Right lobe of liver (tissue), 6 donors: ENCODE measurements at places on chromosomes 13 and 19. TPM values are rescaled to one million over a fixed set of nuclear protein-coding genes. Genes with fewer than 3 reads are reported as not detected.

GRCh38 chr19:28307487-28307886 is 905.5 kb downstream of the UQCRFS1 start:
- DNase-seq: no peak
- no peaks in the 10 kb centered on the region for H3K27me3 ChIP-seq
- H3K36me3 ChIP-seq: no peaks in the 10 kb centered on the region
- H3K4me3 ChIP-seq: no peak overlapping the region
- H3K4me1 ChIP-seq: no peaks in the 10 kb centered on the region

DNA sequence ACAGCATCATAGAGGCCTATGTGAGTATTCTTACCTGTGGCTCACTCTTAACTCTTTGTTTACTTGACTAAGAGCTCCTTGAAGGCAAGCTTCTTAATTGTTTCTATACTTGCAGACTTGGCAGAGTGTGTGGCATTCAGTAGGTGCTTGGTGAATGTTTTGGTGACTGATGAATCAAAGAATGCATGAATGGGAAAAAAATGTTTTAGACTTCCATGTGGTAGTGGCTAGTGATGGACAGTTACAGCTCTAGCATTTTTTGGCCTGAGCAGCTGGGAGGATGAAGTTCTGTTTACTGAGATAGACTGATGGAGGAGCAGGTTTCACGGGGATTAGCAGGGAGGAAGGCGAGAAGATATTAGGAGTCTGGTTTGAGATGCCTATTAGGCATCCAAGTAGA is 13.6 kb downstream of the HAS1 start:
- no peaks in the 10 kb centered on the region for H3K27me3 ChIP-seq
- no peak overlapping the region for H3K4me3 ChIP-seq
- H3K4me1 ChIP-seq: no peaks in the 10 kb centered on the region
- H3K27ac ChIP-seq: no peak overlapping the region

Gene XPO4
- total RNA-seq: 6.9 TPM

Gene ADGRE2
- total RNA-seq: 1.7 TPM

DNA sequence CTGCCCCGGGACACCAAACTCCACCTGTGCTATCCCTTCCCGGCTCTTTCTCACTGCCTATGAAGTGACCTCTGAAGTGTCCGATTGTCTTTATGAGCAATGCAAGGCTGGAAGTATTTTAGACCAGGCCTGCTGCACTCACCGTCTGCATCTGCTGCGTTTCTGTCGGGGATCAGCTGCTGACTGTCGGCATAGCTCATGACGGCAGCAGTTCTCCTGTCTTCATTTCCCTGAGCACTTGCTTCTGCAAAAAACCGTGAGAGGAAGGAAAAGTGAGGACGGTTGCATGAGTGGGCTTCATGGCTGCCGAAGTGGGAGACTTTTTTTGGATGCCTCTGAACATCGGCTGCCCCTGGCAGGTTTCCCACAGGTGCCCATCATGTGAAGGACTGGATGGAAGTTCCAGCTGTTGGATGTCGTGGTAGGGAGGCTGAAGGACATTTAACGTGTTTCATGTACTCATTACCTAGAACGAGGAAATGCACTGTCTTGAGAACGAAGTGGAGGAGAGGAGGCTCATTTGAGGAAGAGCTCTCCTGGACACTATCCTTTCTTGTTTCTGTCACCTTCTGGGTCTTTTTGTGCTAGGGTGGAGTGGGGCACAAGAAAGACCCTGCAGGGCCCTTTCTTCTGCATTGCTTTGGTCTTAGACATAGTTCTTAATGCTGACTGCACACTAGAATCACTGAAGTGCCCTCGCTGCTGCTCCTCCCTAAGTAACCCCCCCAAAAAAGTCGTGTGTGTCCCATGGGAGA is 94.7 kb downstream of the RNASEH2B start:
- no peak overlapping the region for H3K4me3 ChIP-seq
- H3K36me3 ChIP-seq: no peaks in the 10 kb centered on the region
- no peak for DNase-seq
- H3K4me1 ChIP-seq: no peaks in the 10 kb centered on the region

- no peaks in the 10 kb centered on the region for H3K27me3 ChIP-seq
- peak overlapping the region; percentile 84 for H3K27ac ChIP-seq
- H3K4me1 ChIP-seq: no peaks in the 10 kb centered on the region
- no peak for DNase-seq
Measured at GRCh38 chr19:51926426-51926783, 867 bp upstream of the ZNF613 start.

Gene KRI1
- 5.8 TPM for total RNA-seq

DNA sequence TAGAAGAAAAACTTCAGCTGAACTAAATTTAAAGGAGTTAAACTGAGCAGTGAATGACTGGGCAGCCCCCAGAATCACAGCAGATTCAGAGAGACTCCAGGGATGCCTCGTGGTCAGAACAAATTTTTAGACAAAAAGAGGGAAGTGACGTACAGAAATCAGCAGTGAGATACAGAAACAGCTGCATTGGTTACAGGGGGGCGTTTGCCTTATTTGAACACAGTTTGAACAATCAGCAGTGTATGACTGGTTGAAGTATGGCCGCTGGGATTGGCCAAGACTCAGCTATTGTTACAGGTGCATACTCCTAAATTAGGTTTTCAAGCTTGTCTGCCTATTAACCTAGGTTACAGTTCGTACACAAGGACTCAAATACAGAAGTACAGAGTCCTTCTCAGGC is 2.2 kb upstream of the SPRYD7 start:
- H3K4me1 ChIP-seq: peaks cover 34% of the 10 kb centered on the region
- H3K27ac ChIP-seq: peak overlapping the region; percentile 59
- H3K27me3 ChIP-seq: no peaks in the 10 kb centered on the region
- no peak overlapping the region for H3K4me3 ChIP-seq
- no peak for DNase-seq

Gene CLEC17A
- total RNA-seq: not detected

Gene CAMSAP3
- 22.1 TPM for total RNA-seq

DNA sequence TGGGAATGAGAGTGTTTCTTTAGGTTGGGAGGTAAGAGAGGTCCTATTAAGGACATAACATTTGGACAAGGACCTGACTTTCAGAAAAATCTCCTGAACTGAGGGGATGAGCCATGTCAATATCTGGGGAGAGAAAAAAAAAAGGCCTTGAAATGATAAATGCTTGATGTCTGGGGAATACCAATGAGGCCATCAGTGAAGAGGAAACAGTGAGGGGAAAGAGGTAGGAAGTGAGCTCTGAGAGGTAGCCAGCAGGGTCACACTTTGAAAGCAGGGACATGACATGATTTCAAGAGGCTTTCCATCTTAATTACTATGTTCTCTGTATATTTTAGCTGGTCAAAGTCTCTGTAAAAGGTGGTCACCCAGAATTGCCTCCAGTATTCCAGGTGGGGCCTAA is 9.9 kb upstream of the UBE2L5 start:
- no peak overlapping the region for H3K4me3 ChIP-seq
- no peak overlapping the region for H3K27ac ChIP-seq
- no peaks in the 10 kb centered on the region for H3K4me1 ChIP-seq
- no peak for DNase-seq
- no peaks in the 10 kb centered on the region for H3K27me3 ChIP-seq

GRCh38 chr13:53058065-53058679 is 29.6 kb downstream of the OLFM4 start:
- no peak overlapping the region for H3K4me3 ChIP-seq
- no peaks in the 10 kb centered on the region for H3K27me3 ChIP-seq
- DNase-seq: no peak
- no peak overlapping the region for H3K27ac ChIP-seq
- H3K4me1 ChIP-seq: no peaks in the 10 kb centered on the region

DNA sequence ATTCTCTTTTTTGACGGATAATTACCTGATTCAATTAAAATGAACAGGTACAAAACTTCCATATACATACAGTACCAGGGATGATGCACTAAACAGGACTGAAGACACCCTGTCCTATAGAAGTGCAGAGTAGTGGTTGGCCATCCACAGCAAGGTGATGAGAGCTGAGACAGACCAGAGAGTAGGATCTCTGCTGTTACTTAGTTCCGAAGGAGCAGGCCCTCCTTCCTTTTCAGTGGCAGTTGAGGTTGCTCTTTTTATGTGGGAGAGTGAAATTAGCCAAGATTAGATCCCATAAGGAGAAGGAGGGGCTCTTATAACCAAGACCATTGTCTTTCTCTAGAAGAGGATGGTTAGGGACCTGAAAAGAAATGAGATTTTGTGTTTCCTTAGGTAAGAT is 4.0 kb downstream of the PDS5B start:
- H3K4me1 ChIP-seq: peaks cover 11% of the 10 kb centered on the region
- no peak overlapping the region for H3K4me3 ChIP-seq
- H3K27ac ChIP-seq: no peak overlapping the region
- no peaks in the 10 kb centered on the region for H3K27me3 ChIP-seq
- no peaks in the 10 kb centered on the region for H3K36me3 ChIP-seq

DNA sequence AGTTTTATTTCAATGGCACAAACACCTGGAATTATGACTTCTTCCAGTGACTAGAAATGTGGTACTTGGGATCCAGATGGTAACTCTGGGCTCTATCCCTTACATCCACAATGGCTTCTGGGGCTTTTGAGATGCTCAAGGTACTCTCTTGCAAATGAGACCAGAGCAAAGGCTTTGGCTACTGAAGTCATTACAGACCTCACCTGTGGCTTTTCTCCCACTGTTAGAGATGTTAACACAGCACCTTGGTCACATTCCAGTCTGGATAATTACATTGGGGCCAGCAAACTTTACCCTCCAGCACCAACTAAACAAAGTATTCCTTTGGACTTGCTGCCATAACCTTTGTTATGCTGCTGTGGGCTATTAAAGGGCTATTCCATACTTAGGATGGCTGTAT is 6.1 kb downstream of the ENOX1 start:
- H3K4me3 ChIP-seq: no peak overlapping the region
- no peaks in the 10 kb centered on the region for H3K27me3 ChIP-seq
- no peak overlapping the region for H3K27ac ChIP-seq
- no peaks in the 10 kb centered on the region for H3K36me3 ChIP-seq
- DNase-seq: no peak
- H3K4me1 ChIP-seq: no peaks in the 10 kb centered on the region

GRCh38 chr13:46648166-46648607 is 95.2 kb downstream of the LRCH1 start:
- H3K4me1 ChIP-seq: peaks cover 5% of the 10 kb centered on the region
- DNase-seq: peak; percentile 68
- H3K27me3 ChIP-seq: no peaks in the 10 kb centered on the region
- no peak overlapping the region for H3K4me3 ChIP-seq
- H3K36me3 ChIP-seq: no peaks in the 10 kb centered on the region
- no peak overlapping the region for H3K27ac ChIP-seq

DNA sequence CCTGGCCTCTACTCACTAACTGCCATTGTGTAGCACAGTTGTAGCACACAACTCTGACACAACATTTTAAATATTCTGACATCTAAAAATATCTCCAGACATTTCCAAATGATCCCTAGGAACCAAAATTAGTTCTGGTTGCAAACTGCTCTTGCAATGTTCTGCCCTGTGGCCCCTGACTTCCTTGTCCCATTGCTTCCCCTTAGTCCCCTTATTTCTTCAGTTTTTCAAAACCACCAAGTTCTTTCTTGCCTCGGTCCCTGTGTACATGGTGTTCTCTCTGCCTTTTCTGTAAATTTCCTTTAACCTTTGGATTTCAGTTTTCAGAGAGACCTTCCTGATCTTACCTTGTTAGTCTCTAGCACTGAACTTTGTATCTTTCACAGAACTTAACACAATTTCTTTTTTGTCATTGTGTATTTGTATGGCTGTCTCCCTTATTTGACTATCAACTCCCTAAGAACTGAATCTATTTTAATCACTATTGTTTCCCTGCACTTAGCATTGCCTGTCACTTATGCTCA is 87.6 kb upstream of the MLNR start:
- no peak for DNase-seq
- H3K4me1 ChIP-seq: no peaks in the 10 kb centered on the region
- no peaks in the 10 kb centered on the region for H3K27me3 ChIP-seq
- H3K4me3 ChIP-seq: no peak overlapping the region
- H3K27ac ChIP-seq: no peak overlapping the region
- H3K36me3 ChIP-seq: peaks cover 7% of the 10 kb centered on the region

Gene ZNF471
- total RNA-seq: 1.8 TPM

Gene NACC1
- total RNA-seq: 23.2 TPM

- H3K4me3 ChIP-seq: no peak overlapping the region
- H3K36me3 ChIP-seq: no peaks in the 10 kb centered on the region
- no peaks in the 10 kb centered on the region for H3K4me1 ChIP-seq
- no peak for DNase-seq
- no peak overlapping the region for H3K27ac ChIP-seq
- no peaks in the 10 kb centered on the region for H3K27me3 ChIP-seq
Measured at GRCh38 chr13:35965226-35965927, 165.8 kb downstream of the DCLK1 start.

DNA sequence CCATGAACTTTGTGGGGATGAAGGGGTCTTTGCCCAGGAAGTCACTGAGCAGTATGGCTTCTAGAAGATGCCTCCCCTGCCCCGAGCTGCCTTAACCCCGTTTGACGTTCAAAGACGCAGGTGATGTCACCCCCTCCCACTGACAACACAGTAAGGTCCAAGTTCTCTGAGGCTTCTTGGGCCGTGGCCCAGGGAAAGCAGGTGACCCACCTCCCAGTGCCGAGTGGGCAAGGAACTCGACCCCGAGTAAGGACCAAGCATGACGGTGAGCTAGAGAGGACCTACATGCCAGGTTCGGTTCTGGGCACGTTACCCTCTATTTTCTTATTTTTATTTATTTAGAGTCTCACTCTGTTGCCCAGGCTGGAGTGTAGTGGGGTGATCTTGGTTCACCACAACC is 81.3 kb downstream of the SLC6A16 start:
- no peak overlapping the region for H3K27ac ChIP-seq
- no peaks in the 10 kb centered on the region for H3K36me3 ChIP-seq
- no peak overlapping the region for H3K4me3 ChIP-seq
- H3K4me1 ChIP-seq: no peaks in the 10 kb centered on the region
- no peak for DNase-seq

Gene SSBP4
- 16.1 TPM for total RNA-seq

Gene TMC4
- total RNA-seq: 2.4 TPM

Gene HCN2
- 0.07 TPM for total RNA-seq

Gene PTH2
- total RNA-seq: not detected

Gene ZNF610
- 0.16 TPM for total RNA-seq
